Activated CD8-positive, alpha-beta T cell treated with anti-CD3 and anti-CD28 coated beads, Interleukin-2, amount 10 ng/mL, durations not matched to agents 7 days and 5 days (primary cell): ENCODE measurements at places on chromosomes 7 and 10. TPM values are rescaled to one million over a fixed set of nuclear protein-coding genes. Genes with fewer than 3 reads are reported as not detected.

OR2A42 gene
- not detected for total RNA-seq

GRCh38 chr7:16433568-16434122, 12.3 kb upstream of the CRPPA start:
- DNase-seq, result no peak
- no peaks in the 10 kb centered on the region for H3K27me3 ChIP-seq
- H3K27ac ChIP-seq, result no peak overlapping the region
- H3K4me1 ChIP-seq, result no peaks in the 10 kb centered on the region
- H3K36me3 ChIP-seq, result no peaks in the 10 kb centered on the region

DNA sequence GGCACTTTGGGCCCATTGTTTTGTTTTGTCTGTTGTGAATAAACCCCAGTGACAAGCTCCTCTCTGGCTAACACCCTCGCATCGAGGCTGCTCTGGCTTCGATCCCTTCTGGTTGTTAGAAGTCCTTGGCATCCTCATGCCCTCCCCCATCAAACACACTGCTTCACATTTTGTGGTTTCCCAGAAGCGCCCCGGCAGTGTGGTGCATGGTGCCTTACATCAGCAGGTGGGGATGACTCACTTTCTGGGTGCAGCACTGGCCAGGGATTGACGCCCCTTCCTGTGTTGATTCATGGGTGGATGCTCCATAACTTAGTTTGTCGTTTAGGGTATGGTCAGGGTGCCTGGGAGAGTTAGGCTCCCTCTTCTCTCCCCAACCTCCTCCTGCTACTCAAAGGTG, 51.4 kb downstream of the PLPP4 start:
- H3K4me3 ChIP-seq, result no peak overlapping the region
- H3K27me3 ChIP-seq, result no peaks in the 10 kb centered on the region
- no peak overlapping the region for H3K27ac ChIP-seq
- H3K36me3 ChIP-seq, result no peaks in the 10 kb centered on the region
- H3K4me1 ChIP-seq, result peaks cover 7% of the 10 kb centered on the region

DNA sequence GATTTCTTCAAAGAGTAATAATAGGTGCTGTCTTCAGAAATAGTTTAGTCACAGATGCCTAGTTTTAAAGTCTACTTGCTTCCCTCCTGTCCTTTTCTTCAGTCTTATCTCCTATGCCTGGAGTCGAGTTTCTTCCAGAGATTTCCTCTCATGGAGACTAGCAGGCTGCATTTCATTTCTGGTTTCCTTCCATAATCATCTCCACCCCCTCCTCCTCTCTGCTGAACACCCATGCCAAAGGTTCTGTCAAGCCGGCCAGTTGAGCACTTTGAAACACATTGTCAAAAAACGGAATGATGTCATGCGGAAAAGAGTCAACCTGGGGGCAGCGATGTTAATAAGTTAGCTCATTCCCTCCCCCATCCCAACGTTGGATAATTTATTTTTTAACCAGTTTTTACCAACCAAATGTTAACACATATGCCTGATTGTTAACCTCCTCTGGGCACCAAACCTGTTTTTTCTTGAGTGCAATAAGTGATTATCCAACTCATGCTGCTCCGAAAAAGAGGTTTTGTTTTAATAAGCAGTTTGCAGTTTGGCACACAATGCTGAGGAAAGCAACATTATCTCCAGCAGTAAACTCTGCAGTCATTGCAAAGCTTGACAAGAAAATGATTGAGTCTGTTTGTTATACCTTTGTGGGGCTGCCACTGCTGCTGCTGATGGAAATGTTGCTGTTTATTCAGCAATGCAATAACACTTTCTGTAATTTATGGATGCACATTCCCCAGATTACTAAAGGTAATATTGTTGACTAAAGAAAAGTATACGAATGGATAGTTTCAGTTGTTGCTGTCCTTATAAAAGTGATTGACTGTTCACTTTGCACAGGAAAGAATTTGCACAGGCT, 161.6 kb downstream of the LRMDA start:
- no peak for DNase-seq
- no peaks in the 10 kb centered on the region for H3K27me3 ChIP-seq
- no peak overlapping the region for H3K27ac ChIP-seq
- H3K36me3 ChIP-seq, result no peaks in the 10 kb centered on the region
- no peaks in the 10 kb centered on the region for H3K4me1 ChIP-seq

DNA sequence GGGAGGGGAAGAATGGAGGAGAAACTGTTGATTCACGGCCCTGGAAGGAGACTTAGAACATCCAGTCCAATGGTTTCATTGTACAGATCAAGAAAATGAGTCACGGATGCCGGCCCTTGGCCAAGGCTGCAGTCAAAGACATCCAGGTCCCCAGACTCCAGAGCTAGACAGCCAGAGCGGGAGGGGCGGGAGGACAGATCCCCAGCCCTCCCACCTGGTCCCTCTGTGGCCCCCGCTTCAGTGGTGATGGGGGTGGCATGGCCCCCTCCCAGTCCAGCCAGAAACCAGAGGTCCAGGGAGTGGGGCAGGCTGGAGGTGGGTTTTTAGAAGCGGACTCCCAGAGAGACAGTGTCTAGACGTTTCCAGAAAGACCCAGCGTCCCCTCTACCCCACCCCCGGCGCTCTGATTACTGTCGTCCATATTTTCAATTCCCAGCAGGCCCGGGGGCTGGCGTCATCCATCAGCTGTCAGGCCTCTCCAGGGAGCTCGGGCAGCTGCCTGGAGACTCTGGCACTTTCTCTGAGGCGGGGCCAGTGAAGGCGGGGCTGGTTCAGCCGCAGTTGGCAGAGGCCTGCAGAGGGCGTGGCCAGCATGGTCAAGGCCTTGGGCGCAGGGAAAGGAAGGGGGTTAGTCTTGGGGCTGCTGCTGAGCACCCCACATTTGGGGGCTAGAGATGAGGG, 8.0 kb upstream of the HSPB1 start:
- H3K27me3 ChIP-seq, result peaks cover 4% of the 10 kb centered on the region
- no peak for DNase-seq
- H3K4me1 ChIP-seq, result peaks cover 15% of the 10 kb centered on the region
- no peak overlapping the region for H3K27ac ChIP-seq
- no peak overlapping the region for H3K4me3 ChIP-seq
- H3K36me3 ChIP-seq, result no peaks in the 10 kb centered on the region

- H3K27ac ChIP-seq, result no peak overlapping the region
- H3K4me1 ChIP-seq, result peaks cover 9% of the 10 kb centered on the region
Measured at GRCh38 chr7:36369171-36369570, 20.5 kb upstream of the ANLN start.

DNA sequence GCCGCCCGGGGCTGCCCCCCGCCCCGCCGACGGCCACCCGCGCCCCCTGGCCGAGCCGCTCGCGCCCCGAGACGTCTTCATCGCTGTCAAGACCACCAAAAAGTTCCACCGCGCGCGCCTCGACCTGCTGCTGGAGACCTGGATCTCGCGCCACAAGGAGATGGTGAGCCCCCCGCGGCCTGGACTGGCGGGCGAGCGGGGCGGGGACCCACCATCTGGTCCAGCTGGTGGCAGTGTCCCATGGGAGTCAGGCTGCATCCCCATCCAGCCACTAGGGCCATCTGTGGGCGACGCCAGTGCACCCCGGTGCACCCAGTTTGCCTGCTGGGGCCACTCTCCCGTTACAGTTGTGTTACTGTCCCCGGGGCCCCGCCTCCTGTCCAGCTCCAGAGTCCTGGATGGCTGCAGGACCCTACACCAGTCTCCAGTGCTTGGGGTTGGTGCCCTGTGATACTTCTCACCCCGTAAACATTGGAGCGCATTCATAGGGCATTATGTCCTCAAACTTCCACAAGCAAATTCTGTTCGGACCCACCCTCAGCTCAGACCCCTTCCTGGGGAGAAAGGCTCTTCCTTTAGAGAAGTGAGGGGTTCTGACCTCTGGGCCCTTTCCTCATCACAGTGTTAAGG, 672 bp downstream of the LFNG start:
- H3K36me3 ChIP-seq, result peaks cover 29% of the 10 kb centered on the region
- H3K27ac ChIP-seq, result peak overlapping the region; percentile 87
- peak overlapping the region; percentile 98 for H3K4me3 ChIP-seq
- no peaks in the 10 kb centered on the region for H3K27me3 ChIP-seq

GRCh38 chr10:114638821-114639625, 19.1 kb downstream of the ABLIM1 start:
- H3K4me1 ChIP-seq, result no peaks in the 10 kb centered on the region
- peaks cover 2% of the 10 kb centered on the region for H3K27me3 ChIP-seq
- H3K27ac ChIP-seq, result no peak overlapping the region
- H3K36me3 ChIP-seq, result no peaks in the 10 kb centered on the region

DNA sequence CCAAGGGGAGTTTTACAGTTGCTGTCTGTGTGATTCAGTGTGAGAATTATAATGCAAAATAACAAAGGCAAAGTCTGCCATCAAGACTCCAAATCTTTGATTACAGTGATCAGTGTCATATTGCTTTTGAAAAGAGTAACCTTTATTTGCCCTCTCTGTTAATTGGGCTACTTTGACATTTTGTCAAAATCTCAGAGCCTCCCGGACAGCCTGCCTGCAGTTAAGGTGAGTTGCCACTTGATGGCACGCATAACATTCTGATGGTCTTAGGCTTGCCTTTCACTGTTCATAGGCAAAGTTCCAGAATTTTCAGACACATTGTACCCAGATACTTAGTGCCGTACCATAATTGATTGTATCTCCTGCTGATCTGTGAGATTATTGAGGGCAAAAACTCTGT, 253.5 kb downstream of the ABCA13 start:
- DNase-seq, result peak; percentile 24
- no peaks in the 10 kb centered on the region for H3K36me3 ChIP-seq
- H3K4me1 ChIP-seq, result peaks cover 3% of the 10 kb centered on the region
- H3K27ac ChIP-seq, result no peak overlapping the region
- no peak overlapping the region for H3K4me3 ChIP-seq

GRCh38 chr10:5629303-5630111, 36.9 kb downstream of the ASB13 start:
- H3K36me3 ChIP-seq, result no peaks in the 10 kb centered on the region
- DNase-seq, result peak; percentile 90
- peaks cover 6% of the 10 kb centered on the region for H3K27me3 ChIP-seq
- peaks cover 19% of the 10 kb centered on the region for H3K4me1 ChIP-seq
- no peak overlapping the region for H3K27ac ChIP-seq
- H3K4me3 ChIP-seq, result no peak overlapping the region

- no peaks in the 10 kb centered on the region for H3K27me3 ChIP-seq
- H3K4me3 ChIP-seq, result no peak overlapping the region
- no peak for DNase-seq
- no peaks in the 10 kb centered on the region for H3K36me3 ChIP-seq
Measured at GRCh38 chr10:126049759-126050700, 153.7 kb downstream of the FANK1 start.

DNA sequence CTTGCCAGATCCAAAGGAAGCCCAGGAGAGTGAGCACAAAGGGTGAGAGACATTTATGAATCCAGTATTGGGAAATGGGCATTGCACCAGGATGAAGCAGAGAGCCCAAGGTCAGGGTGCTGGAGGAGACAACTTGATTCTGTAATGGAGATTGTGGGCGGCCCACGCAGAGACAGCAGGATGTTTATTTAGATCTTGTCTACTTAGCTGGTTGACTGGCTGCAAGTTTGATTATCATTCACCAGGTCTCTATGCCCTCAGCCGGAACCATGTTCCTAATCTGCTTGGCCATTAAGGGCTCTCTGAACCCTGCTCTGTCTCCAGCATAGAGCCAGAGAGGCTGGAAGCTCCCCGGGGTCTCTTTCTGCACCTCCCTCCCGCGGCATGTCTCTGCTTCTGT, 188.7 kb downstream of the PLXNA4 start:
- H3K36me3 ChIP-seq, result peaks cover 3% of the 10 kb centered on the region
- peaks cover 31% of the 10 kb centered on the region for H3K27me3 ChIP-seq
- no peak for DNase-seq
- no peak overlapping the region for H3K27ac ChIP-seq
- H3K4me1 ChIP-seq, result peaks cover 6% of the 10 kb centered on the region
